Heart right ventricle (tissue), 16 donors: ENCODE measurements at places on chromosomes 6 and 20. TPM values are rescaled to one million over a fixed set of nuclear protein-coding genes. Genes with fewer than 3 reads are reported as not detected.

OSBPL2 gene
- 49.4 TPM for total RNA-seq

ENTPD6 gene
- 84.6 TPM for total RNA-seq

SIRPD gene
- total RNA-seq = not detected

ARMH2 gene
- total RNA-seq = not detected

CBLN4 gene
- total RNA-seq = not detected

FAM83C gene
- total RNA-seq = not detected

MACROD2 gene
- 4.7 TPM for total RNA-seq

RCAN2 gene
- 299 TPM for total RNA-seq

PSORS1C2 gene
- not detected for total RNA-seq

PLEKHG1 gene
- 8.7 TPM for total RNA-seq

NNAT gene
- total RNA-seq = not detected

CLPSL1 gene
- not detected for total RNA-seq

RRAGD gene
- total RNA-seq = 129 TPM

GABRR2 gene
- total RNA-seq = 0.62 TPM

ULBP1 gene
- 0.14 TPM for total RNA-seq

SEMG1 gene
- not detected for total RNA-seq

WASF1 gene
- total RNA-seq = 0.43 TPM

RAB44 gene
- total RNA-seq = 0.05 TPM

TFEB gene
- 39.9 TPM for total RNA-seq

RNF182 gene
- not detected for total RNA-seq

MAP7 gene
- 3.0 TPM for total RNA-seq

ESR1 gene
- total RNA-seq = 1.7 TPM

APOM gene
- 3.1 TPM for total RNA-seq

RAET1L gene
- total RNA-seq = not detected

BEND6 gene
- 0.94 TPM for total RNA-seq

SULF2 gene
- 20.6 TPM for total RNA-seq

RIPOR3 gene
- total RNA-seq = 3.0 TPM
